Putamen (tissue), 1 donor: ENCODE measurements at places on chromosomes 16 and 17.

DNA sequence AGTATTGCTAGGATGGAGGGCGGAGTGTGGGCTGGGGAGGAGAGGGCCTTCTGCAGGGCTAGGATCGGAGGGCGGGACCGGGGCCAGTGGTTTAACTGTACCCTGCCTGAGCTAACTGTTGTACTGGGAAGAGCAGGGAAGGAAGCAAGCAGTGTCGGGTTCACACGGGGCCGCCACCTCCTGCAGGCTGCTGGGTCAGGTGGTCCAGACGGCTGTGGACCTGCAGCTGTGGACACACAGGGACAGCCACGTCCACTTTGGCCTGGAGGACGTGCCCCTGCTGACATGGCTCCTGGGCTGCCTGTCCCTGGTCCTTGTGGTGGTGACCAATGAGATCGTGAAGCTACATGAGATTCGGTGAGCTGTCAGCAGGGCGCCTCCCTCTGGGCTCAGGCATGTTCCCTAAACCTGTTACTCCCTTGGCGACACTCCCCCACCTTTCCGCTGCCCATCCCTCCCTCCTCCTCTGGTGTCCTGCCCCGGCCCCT lies 16.6 kb downstream of the CASKIN2 start:
- DNase-seq = no peak

- no peak for DNase-seq
Measured at GRCh38 chr16:83791916-83792315, 15.9 kb upstream of the HSBP1 start.

DNA sequence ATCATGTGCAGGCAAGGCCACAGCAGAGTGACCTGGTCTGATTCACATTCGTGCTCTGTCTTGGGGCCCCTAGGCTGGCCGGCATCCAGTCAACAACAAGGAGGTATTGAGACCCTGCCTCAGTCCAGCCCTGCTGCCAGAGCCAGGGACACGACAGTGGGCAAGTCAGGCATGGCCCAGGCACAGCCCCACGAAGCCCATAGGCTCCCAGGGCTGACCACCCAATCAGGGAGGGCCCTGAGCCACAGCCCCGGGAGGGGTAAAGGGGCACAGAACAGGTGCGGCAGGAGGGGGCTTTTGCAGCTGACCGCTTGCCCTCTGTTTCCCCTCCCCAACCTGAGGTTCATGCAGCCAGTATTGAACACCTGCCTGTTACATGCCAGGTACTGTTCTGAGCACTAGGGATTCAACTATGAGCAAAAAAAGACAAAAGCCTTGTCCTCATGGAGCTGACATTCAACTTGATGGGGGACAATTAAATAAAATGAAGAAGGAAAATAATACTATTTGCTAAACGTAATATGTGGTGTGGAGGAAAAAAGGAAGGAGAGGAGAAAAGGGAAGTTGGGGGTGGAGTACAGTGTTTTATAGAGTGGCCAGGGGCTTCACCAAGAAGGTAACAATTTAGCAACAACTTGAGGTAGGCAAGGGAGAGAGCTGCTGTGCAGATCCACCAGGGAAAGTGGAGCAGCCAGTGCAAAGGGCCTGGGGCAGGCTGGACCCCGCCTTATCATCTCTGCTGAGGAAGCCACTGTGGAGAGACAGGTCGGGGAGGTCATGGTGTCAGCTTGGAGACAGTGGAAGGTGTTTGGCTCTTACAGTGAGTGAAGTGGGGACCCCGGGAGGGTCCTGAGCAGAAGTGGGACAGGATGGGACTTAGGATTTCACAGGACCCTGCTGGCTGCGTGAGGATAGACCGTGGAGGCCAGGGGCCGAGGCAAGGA lies 6.1 kb downstream of the DRC3 start:
- DNase-seq = no peak

DNA sequence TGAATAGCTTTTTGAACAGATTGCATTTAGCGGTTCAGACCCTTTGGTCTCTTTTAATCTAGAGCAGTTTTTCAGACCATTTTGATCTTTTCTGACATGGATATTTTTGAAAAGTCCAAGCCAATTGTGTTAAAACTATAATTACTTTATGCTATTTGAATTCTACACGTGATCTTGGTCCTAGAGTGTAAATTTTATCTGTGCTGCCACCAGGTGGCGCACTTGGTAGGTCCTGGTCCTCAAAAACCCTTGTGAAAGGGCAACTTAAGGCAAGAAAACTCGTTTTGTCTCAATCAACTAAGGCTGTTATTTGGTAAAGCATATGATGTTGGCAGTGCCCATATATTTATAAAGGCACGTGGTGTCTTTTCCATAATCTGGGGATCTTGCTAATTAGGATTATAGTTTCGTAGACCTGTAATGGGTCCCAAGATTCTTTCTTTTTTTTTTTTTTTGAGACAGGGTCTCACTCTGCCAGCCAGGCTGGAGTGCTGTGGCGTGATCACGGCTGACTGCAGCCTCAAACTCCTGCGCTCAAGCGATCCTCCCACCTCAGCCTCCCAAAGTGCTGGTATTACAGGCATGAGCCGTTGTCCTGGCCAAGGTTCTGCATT lies 43.9 kb upstream of the TEX2 start:
- DNase-seq = peak; percentile 42

GRCh38 chr16:56944954-56945839 lies 13.3 kb downstream of the HERPUD1 start:
- no peak for DNase-seq

DNA sequence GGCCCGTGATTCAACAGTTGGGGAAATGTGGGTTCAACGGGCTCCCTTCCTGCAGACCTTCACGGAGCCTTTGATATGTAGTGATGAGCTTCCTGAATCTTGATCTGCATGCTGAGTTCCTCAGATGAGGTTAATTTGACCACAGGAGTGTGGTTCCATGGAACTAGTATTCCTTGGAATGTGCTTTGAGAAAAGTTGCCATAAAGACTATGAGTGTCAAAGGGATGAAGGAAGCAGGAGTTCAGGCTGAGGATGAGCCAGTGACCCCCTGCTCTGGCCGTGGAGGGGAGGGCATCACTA lies 229.2 kb downstream of the MSI2 start:
- no peak for DNase-seq

GRCh38 chr16:10601444-10602408 lies 21.3 kb upstream of the EMP2 start:
- DNase-seq = no peak

GRCh38 chr17:68737761-68738443 lies 136.7 kb upstream of the FAM20A start:
- DNase-seq = no peak

- DNase-seq = no peak
Measured at GRCh38 chr16:88720396-88720970, 14.2 kb downstream of the CTU2 start.

DNA sequence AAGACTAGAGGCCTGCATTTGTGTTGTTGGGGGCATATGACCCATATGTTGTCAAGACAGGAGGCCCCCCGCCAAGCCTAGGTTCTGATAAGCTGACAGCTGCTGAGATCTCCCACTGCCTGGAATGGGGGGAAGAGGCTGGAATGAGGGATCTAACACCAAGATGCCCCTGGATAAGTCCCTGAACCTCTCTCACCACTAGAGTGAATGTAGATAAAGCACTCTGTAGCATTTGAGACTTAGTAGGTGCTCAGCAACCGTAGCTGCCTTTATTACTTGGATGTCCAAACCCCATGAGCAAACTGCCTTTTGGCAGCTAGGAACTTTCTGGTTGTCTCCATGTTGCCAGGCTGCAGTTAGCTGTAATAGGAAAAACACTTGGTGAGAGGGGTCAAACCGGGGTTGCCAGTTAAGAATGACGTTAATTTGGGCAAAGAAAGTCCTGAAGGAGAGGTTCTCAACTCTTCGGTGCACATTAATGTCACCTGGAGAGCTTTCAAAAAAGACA lies 4.4 kb upstream of the RASL10B start:
- DNase-seq = no peak

- no peak for DNase-seq
Measured at GRCh38 chr16:53378138-53378537, 56.1 kb upstream of the RBL2 start.

GRCh38 chr17:41705271-41705991 lies 6.7 kb upstream of the GAST start:
- no peak for DNase-seq

GRCh38 chr17:71656964-71657858 lies 463.6 kb upstream of the SOX9 start:
- no peak for DNase-seq

GRCh38 chr17:34443619-34444469 lies 80.8 kb upstream of the CCL1 start:
- DNase-seq = no peak

GRCh38 chr16:31710134-31710533 lies 163.5 kb upstream of the ZNF267 start:
- DNase-seq = peak; percentile 51

DNA sequence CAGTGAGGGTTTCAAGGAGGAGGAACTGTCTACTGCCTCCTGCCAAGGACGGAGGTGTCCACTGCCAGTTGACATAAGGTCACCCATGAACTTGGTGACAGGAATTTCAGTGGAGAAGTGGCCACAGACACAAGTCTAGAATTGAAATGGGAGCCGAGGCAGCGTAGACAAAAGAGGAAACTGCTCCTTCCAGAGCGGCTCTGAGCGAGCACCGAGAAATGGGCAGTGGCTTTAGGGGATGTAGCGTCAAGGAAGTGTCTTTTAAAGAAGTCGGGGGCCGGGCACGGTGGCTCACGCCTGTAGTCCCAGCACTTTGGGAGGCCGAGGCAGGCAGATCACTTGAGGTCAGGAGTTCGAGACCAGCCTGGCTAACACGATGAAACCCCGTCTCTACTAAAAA lies 3.1 kb upstream of the SERPINF1 start:
- no peak for DNase-seq

DNA sequence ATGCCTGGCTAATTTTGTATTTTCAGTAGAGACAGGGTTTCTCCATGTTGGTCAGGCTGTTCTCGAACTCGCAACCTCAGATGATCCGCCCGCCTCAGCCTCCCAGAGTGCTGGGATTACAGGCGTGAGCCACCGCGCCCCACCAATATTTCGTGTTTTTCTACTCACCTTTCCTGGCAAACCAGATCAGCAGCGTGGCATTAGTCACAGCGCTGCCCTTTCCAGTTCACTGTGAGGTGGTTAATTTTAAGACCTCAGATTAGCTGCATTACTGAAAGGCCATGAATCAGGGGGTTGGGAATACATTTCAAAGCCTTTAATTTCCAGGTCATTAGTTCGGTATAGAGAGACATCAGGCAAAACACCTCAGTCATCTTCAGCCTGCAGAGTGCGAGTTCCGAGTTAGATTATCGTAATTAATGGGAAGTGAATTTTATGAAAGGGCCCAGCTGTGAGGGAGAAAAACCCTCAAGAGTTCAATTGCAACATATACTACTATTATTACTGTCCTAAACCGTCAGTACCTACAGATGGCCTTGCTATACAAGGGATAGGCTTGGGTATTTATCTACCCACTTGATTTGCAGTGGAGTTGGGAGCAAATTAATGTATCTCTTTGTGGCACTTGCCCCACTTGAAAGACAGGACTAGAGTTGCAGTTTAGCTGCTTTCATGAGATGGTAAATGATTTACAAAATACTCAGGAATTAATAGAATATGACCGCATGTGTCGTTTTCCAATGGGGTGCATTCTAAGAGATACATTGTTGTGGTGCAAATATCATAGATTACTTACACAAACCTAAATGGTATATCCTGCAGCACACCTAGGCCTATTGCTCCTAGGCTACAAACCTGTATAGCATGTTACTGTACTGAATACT lies 2.1 kb upstream of the USP32 start:
- no peak for DNase-seq

GRCh38 chr17:39352511-39352910 lies 48.9 kb downstream of the FBXL20 start:
- no peak for DNase-seq

DNA sequence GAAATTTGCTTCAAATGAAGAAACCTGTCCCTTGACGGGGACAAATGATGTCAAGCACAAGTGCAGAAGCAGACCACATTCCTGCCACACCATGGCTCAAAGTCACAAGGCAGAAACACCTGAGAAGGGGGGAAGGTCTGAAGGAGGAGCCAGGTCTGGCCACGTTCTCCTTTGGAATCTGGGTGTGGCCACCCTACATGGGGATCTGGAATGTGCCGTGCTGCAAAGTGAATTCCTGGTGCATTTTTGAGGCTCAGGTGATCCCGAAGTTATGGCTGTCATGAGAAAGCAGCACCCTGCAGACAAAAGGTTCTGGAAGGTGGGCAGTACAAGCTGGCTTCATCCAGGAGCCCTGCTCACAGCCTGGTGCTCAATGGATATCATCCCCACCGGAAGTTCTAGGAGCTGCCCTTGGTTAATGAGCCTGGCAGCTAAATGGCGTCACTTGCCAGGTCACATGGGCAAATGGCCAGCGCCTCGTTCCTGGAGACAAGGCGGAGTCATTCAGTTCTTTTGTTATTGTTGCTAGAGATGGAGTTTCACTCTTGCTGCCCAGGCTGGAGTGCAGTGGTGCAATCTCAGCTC lies 20.1 kb upstream of the ADCY9 start:
- DNase-seq = no peak
